Upper lobe of left lung (tissue), 6 donors: ENCODE measurements at places on chromosomes 1 and 21. TPM values are rescaled to one million over a fixed set of nuclear protein-coding genes. Genes with fewer than 3 reads are reported as not detected.

DNA sequence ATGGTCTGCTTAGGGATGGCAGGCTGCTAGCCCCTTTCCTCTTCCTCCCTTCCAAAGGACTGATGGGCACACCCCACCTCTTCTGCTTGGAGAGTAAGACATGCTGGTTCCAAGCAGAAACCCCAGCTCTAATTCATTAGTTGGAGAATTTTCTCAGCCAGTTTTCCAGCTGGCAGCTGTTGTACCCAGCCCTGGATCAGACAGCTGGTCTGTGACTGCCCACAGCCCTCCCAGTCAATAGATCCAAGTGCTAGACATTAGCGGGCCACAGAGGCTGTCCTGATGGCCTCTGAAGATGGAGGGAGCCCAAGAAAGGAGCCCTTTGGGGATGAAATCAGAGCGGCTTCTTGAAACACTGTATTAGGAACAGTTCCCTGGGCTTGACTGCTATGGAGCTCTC lies 35.8 kb downstream of the ACOT11 start:
- no peak overlapping the region for H3K27ac ChIP-seq
- no peaks in the 10 kb centered on the region for H3K27me3 ChIP-seq
- peaks cover 9% of the 10 kb centered on the region for H3K4me1 ChIP-seq
- H3K4me3 ChIP-seq = no peak overlapping the region
- H3K36me3 ChIP-seq = no peaks in the 10 kb centered on the region

FCRL5 gene
- 0.61 TPM for total RNA-seq

DNA sequence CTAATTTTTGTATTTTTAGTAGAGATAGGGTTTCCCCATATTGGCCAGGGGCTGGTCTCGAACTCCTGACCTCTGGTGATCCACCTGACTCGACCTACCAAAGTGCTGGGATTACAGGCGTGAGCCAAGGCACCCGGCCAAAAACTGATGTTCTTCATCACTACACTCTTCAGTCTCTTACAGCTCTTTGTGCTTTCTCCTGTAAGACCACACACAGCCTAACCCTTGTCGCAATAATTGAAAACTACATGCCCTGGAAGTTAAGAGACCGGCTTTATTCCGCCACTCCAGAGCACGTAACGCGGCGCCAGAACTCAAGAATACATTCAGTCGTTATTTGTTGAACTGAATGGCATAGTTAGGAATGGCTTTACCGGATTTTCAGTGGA lies 552 bp downstream of the GPATCH4 start:
- peaks cover 13% of the 10 kb centered on the region for H3K4me1 ChIP-seq
- no peak for DNase-seq
- peaks cover 15% of the 10 kb centered on the region for H3K36me3 ChIP-seq

OR2L8 gene
- total RNA-seq = not detected
